Adrenal gland (tissue), 19 donors: ENCODE measurements at places on chromosomes 7 and 10. TPM values are rescaled to one million over a fixed set of nuclear protein-coding genes. Genes with fewer than 3 reads are reported as not detected.
A peak's percentile ranks its signal among the peaks of the same experiment; 100 is the strongest.

Gene CAV2
- 18.5 TPM for total RNA-seq

DNA sequence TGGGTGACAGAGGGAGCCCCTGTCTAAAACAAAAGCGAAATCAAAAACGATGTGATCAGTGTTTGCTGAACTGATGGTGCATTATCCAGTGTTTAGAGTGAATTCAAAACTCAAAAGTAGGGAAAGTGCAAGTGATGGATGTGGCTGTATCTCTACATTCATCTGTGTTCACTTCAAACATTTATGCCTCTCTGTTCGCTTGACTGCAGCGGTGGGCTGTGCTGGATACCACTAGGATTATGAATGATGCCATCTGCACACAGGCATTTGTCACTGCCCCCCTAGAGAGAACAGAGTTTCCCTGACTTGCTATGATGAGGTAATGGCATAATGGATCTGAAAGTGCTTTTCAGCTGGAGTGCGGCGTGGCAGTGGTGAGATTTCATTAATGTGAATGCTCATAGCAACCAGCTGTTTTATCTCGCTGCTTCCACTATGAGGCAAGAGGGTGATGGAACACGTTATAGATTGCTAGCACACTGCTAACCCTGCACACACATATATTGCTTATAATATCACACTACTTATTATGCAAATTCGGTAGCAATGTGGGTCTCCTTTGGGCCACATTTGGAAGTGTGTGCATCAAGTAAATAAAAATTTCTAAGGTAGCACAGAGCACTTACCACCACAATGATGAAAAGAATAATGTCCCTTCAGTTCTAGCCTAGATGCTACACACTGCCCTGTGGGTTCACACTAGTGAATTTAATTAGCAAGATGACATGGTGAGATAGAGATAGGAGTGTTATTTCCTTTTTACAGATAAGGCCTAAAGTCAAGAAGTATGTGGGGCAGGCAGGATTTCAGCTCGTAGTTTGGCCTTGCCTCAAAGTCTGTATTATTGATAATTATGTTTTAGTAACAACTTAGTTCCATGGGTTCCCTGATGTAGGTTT lies 164.7 kb downstream of the CAMK1D start:
- DNase-seq: peak; percentile 71

- DNase-seq: no peak
These were observed 128.4 kb downstream of the ADAM12 start for GRCh38 chr10:126259760-126260479.

GRCh38 chr10:115023715-115024114 lies 69.5 kb upstream of the ATRNL1 start:
- no peak for DNase-seq

DNA sequence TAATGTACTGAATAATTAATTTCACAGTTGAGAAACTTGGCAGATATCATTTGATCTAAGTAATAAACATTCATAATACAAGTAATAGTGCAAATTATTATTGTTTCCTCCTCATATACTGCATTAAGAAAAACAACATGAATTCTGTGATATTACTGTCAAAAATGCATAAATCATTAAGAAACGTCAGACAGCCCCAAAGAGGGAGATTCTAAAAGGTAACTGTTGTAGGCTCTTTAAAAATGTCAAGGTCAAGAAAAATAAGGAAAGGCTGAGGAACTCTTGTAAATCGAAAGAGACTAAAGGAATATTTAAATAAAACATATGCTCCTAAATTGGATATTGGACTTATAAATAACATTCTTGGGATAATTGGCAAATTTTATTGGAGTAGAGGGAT lies 67.9 kb downstream of the CABCOCO1 start:
- DNase-seq: no peak

DNA sequence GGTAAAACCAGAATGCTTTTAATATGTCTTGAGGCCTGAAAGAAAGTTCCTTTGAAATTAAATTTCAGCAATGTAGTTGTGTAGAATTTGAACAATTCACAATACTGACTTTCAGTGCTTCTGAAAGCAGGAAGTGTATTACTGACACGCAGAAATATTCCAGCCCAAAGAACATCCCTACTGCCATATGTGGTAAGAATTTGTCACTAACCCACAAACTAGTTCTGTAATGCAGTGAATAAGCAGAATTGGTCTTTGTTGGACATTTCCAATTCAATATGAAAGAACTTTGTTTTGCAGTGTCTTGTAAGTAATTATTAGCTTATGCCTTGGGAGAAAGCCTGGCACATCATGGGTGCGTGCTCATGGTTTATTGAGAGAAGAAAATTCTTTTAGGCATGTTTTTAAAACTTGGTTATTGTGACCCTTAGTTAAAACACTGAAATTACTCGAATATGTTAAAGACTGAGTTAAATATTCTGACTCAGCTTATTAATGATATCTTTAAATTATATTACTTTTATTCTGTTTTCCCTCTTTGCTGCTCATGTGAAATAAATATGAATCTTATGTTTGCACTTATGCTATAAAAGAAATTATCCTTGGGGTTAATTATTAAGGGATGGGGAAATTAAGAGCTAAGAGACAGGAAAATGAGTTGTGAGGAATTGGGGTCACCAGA lies 33.4 kb downstream of the PTPN12 start:
- DNase-seq: no peak

DNA sequence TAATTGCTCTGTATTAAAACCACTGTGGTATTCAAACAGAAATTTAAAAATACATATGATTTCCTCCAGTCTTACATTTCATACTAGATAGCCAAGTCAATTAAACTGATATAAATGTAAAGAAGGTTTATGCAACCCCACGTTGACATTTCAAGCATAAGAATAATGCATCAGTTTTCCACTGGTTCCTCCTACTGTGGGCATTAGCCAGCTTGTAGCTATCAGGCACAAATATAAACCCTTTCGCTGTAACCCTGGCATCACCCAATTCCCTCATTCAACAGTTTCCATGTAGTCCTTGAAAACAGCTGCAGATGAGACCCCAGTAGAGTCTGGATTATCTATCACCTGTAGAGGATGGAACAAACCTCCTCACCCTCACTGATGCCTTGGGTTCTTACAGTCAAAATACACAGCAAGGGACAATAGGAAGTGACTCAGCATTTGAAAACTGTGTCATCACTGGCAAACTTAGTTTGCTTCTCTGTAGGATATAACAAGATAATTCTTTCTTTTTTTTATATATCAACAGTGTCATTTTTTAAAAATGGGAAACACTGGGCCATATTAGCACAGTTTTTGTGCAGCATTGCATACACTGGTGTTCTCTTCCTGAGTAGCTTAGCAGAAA lies 113.0 kb downstream of the PDE1C start:
- no peak for DNase-seq

Gene CLCN1
- total RNA-seq: not detected

- DNase-seq: no peak
These were observed 163.1 kb downstream of the PRKCQ start for GRCh38 chr10:6416892-6417512.

DNA sequence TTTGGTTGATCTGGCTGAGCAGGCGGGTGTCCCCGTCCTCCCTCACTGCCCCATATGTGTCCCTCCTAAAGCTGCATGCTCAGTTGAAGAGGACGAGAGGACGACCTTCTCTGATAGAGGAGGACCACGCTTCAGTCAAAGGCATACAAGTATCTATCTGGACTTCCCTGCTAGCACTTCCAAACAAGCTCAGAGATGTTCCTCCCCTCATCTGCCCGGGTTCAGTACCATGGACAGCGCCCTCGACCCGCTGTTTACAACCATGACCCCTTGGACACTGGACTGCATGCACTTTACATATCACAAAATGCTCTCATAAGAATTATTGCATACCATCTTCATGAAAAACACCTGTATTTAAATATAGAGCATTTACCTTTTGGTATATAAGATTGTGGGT lies 26.9 kb upstream of the TRIM56 start:
- DNase-seq: peak; percentile 58

DNA sequence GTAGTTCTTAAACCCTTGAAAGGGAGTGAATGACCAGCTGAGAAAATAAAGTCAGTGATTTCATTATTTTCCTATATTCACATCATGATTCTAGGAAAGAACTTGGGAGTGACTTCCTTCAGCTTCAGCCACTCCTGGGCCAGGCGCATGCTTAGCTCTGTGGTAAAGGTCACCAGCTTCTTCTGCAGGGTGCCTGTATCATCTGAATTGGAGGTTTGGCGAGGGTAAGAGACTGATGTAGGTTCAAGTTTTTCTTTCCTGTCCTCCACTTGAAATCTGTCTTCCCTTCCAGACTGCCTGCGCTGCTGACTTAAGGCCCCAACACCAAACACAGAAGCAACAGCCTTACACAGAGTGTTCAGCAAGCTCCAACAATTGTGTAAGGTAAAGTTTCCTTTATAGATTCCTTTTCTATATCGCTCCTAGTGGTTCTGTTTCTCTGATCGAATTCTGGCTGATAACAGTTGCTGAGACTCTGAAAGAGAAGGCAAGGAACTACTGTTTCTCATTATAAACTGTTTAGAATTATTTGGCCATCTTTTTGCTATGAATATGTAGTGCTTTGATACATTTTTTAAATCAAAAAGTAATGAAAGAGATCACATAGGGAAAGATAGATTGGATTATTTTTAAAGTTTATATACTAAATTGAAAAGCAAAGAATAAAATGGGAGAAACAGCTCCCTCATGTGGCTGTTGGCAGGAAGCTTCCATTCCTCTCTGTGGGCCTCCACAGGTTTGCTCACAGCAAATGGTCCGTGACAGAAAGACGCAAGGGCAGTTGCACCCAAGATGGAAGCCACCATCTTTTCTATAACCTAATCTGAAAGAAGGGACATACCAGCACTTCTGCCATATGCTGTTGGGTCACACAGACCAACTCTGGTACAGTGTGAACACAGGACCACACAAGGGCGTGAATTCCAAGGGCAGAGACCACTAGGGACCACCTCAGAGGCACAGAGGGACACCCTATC lies 14.0 kb downstream of the GATAD1 start:
- DNase-seq: peak; percentile 28

GRCh38 chr7:101532400-101533102 lies 96.5 kb downstream of the MYL10 start:
- no peak for DNase-seq

DNA sequence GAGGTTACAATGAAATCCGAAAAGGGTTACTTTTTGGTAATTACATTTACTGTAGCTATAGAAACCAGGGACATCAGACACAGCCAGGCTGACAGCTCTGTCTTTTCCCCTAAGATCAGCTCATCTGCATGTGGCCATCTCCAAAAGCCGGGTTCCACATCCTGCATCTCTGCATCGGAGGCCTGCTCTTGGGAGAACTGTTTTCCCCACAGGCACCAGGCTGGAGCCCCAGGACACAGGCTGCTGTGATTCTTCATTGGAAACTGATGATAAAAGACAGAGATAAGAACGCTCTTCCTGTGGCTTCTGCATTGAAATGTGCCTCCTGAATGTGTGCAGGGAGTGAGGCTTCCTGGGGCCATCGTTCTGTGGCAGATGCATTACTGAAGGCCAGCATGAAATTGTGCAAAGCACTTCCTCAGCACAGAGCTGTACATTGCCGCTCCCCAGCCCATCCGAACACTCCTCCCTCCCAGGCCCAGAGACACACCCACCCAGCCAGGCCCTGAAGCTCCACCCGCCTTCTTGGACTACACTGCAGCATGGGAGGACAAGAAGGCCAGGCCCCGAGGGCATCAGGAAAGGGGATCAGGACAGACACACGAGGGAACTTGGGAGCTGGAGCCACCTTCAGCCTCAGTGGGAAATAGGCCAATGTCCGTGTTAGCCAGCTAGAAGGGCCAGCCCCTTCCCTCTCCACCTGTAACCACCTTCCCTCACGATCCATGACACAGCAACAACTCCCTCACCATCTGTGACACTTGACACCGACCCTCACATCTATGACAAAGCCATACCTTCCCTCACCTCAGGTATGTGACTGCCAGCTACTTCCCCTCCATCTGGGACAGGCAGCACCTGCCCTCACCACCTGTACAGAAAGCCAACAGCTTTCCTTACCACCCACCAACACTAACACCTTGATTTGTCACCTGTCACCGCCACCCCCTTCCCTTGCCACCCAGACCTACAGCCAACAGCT lies 113.2 kb downstream of the GRID1 start:
- DNase-seq: no peak

DNA sequence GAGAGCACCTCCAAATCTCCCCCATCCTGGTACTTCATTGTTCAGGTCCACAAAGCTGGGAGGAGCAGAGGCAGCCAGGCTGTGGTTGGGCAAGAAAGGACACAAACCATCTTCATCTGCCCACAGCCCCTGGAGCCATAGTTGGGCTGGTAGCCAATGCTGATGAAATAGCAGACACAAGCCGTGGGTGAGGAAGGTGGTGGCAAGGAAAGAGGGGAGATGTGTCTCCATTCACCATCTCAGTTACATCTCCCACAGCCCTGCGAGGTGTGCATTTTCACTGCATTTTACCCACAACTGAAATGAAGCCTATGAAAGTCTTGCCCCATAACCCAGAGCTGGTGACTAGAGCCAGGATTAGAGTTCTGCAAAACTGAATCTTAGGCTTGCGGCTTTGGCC lies 35.0 kb downstream of the PIK3AP1 start:
- DNase-seq: no peak

DNA sequence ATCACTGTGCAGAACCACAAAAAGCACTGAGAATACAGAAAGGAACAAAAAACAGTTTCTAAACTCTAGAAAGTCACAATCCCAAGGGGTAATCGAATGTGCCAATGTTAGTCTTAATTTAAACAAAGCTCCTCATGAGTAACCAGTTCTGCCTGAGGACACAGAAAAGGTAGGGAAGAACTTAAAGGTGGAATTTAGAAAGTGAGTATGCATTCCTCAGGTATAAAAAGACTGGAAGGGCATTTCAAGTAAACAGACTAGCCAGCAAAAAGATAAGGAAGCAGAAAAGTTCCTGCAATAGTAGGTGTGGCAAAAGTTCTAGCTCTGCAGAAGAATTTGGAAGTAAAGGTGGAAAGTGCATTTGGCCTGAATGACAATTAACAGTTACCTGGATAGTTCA lies 84.6 kb upstream of the DLX6 start:
- DNase-seq: no peak

DNA sequence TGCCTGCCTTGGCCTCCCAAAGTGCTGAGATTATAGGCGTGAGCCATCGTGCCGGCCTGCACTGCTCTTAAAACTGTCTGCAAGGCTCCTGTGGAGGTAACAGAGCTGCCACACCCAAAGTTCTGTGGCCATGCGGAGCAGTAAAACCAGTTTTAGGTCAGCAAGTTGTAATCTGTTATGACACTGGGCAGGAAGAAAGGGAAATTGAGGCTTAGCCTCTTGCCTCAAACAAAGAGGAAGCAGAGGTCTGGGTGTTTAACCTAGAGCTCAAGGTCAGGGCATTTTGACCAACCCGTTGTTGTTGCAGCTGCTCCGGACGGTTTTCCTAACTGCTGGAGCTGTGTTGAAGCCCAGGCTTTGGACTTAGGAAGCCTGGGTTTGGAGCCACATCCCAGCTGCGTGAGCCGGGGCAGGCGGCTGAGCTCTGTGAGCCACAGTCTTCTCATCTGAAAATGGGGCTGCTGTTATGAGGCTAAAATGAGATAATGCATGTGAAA lies 7.4 kb upstream of the RRP12 start:
- no peak for DNase-seq

DNA sequence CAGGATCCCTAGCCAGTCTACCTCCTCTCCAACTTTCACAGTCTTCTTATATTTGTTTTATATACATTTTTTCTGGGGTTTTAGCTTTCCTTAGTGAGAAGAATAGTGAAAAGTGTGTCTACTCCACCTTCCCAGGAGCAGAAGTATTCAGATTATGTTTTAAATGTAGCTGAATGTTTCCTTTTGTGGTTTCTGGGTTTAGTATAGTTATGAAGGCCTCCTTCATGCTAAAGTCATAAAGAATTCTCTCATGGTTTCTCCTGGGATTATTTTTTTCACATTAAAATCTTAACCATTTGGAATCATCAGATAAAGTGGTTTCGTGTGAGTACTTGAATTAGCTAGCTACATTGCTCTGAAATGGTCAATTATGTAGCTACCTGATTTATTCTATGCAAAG lies 50.9 kb downstream of the ANKMY2 start:
- no peak for DNase-seq

GRCh38 chr7:142883145-142883544 lies 2.4 kb downstream of the TRPV6 start:
- no peak for DNase-seq
